ENCODE measurements at places on chromosomes 3 and 15.

GRCh38 chr15:58159827-58160386 lies 21.7 kb downstream of the AQP9 start:
- no peak for DNase-seq

GRCh38 chr3:177647341-177647740 lies 450.1 kb upstream of the TBL1XR1 start:
- DNase-seq: no peak

GRCh38 chr15:73983211-73983727 lies 8.8 kb downstream of the STOML1 start:
- peak; percentile 89 for DNase-seq

- DNase-seq: no peak
These were observed 9.3 kb downstream of the BAHD1 start for GRCh38 chr15:40450047-40450446.

DNA sequence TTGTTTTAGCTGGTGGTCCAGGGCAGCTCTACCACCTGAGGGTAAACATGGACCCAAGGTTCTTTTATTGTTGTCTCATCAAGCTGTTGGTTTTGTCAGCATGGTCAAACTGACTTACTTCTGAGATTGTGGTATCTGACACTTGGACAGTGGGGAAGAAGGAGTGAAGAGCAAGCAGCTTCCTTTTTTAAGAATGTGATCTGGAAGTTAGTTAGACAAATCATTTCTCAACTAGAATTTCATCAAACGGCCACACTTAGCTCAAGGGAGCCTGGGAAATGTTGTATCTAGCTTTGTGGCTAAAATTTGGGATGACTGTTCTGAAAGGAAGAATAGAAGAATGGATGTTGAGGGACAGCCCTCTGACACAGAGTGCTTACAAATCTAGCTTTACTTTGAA lies 215.2 kb downstream of the ZNF621 start:
- no peak for DNase-seq

- no peak for DNase-seq
These were observed 117.7 kb downstream of the DNAJB8 start for GRCh38 chr3:128348805-128349531.

- DNase-seq: no peak
These were observed 104.1 kb downstream of the TPRG1 start for GRCh38 chr3:189275852-189276251.

- DNase-seq: peak; percentile 85
These were observed 31.5 kb downstream of the ABHD2 start for GRCh38 chr15:89119489-89120478.

DNA sequence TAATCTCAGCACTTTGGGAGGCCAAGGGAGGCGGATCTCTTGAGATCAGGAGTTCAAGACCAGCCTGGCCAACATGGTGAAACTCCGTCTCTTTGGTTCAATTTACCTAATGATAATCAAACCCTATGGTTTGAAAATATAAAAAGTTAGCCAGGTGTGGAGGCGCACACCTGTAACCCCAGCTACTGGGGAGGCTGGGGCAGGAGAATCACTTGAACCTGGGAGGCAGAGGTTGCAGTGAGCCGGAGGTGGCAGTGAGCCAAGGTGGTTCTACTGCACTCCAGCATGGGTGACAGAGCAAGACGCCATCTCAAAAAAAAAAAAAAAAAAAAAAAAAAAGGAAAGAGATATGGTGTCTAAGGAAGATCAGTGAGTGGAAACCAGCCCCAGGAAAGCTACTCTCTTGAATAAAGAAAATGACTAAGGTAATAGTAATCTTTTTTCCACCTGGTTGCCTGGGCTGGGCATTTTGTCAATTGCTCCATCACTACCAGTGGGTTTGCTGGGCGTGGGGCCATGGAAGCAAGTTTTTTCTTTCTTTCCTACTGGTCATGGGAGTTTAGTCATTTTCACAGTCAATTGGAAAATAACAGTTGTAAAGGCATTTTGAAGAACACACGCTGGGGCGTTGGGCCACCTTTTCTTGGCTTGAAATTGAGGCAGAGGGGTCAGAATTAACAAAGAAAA lies 387.6 kb upstream of the RGMA start:
- no peak for DNase-seq

GRCh38 chr3:116579840-116580239 lies 129.7 kb upstream of the TUSC7 start:
- DNase-seq: peak; percentile 33

DNA sequence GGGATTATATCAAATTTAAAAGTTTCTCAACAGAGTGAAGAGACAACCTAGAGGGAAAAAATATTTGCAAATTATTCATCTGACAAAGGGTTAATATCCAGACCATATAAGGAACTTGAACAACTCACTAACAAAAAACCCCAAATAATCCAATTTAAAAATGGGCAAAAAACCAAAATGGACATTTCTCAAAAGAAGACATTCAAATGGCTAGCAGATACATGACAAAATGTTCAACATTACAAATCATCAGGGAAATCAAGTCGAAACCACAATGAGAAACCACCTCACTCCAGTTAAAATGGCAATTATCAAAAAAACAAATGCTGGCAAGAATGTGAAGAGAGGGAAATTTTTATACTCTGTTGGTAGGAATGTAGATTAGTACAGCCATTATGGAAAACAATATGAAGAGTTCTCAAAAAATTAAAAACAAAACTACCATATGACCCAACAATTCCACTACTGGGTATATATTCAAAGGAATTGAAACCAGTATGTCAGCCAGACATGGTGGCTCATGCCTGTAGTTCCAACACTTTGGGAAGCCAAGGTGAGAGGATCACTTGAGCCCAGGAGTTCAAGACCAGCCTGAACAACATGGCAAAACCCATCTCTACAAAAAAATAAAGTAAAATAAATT lies 88.5 kb downstream of the CSNK1G1 start:
- no peak for DNase-seq

- no peak for DNase-seq
These were observed 429.4 kb downstream of the SHQ1 start for GRCh38 chr3:72418856-72419255.

DNA sequence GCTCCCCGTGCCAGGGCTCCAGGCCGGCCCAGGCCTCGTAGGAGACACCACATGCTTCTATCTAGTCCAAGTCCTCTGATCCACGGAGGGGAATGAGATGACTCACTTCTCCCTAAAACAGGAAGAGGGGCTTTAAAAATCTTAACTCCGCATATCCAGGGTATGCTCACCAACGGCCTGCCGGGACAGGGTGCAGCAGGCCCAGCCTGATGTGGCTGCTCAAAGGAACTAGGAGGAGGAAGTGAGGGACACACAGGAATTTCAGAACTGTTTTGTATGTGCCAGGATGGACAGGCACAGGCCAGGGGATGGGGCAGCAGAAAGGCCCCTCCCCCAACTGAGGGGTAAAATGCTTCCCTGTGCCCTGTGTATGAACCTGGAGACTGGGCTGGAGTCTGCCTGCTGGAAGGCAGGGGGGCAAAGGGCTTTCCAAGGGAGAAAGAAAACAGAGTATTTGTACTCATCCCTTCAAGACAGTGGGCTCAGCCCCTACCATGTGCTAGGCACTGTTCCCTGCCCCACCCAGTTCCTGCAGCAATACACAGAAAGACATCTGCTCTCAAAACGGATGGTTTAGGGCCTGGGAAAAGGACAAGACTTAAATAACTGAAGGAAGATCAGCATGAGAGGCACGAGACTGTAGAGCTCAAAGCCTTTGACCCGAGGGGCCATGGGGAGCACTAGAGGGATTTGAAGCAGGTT lies 22.1 kb downstream of the CHDH start:
- no peak for DNase-seq

DNA sequence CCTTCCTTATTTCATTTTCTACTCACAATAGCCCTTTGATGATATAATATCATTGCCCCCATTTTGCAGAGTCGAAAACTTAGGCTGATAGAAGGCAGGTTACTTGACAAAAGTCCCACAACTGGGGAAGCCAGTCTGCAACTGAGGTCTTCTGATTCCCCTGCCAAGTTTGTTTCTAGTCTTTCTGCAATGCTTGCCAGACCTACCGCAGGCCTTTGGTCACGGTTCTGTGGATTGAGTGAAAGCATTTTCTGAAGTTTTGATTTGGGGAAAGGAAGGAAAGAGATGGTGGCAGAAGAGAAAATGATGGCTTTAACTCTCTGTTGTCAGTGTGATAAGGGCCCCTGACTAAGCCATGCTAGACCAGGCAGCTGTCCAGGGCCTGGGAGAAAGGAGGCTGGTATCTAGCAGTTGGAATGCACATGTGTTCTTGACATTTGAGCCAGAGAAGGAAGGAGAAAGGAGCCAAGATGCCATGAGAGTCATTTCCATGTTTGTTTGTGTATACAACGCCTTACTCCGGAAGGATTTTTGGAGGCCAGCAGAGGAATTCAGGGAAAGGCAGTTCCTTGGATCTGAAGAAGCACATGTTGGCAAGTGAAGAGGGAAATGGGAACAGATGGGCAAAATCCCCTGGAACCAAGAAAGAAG lies 29.9 kb downstream of the FAH start:
- peak; percentile 55 for DNase-seq

DNA sequence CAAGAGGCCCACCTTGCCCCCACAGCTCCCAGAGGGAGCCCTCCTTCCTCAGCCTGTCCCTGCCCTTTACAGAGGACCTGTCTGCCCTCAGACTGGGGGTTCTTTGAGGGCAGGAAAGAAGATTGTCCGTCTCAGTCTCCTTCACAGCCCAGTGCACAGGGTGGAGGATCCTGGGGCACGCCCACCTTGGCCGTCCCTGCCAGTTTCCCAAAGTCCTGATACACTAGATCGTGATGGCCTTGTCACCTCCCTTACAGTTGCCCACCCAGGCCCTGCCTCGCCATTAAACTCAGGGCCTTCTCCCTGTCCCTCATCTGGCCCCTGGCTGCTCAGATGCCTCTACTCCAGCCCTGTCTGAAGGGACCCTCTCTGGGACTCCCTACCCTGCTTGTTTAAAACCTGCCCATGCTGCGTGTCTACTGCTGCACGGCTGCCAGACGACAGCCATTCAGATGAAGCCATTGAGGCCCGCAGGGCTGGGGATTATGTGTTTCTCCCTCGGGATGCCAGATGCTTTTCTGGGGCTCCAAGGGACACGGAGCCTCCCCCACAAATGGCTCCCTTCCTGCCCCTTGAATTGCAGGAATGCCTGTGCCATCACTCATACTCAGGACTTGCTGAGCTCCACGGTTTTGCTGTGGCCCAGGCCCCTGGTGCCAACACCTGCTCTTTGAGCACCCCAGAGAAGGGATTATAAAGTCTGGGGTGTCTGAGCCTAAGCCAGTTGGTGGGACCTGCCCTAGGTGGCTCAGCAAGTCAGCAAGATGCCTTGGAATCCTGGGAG lies 27.8 kb downstream of the ACSBG1 start:
- peak; percentile 72 for DNase-seq

- no peak for DNase-seq
These were observed 15.3 kb upstream of the CACNA1D start for GRCh38 chr3:53478921-53479664.

- peak; percentile 5 for DNase-seq
These were observed 197.8 kb downstream of the TBC1D5 start for GRCh38 chr3:17544632-17545031.

- DNase-seq: no peak
These were observed 153.5 kb downstream of the FNDC3B start for GRCh38 chr3:172192830-172193415.

DNA sequence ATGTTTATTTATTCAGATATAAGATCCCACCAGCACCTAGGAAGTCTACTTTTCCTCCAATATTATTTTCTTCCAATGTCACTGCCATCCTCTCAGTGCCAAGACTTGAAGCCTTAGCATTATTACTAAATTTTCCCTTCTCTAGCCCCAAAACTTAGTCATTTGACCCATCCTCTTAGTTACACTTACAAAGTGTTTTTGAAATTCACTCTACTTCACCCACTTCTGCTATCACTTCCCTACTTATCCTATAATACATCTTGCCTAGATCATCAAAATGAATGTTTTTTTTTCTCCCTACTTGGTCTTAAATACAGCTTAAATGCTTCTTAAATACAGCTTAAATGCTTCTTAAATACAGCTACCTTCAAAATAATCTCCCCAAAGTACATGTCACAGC lies 376.6 kb downstream of the RSL24D1 start:
- DNase-seq: no peak

GRCh38 chr3:195859846-195860411 lies 48.2 kb upstream of the MUC4 start:
- DNase-seq: no peak

GRCh38 chr3:179418610-179419009 lies 32.7 kb downstream of the GNB4 start:
- DNase-seq: no peak

GRCh38 chr3:12947504-12948369 lies 106.4 kb upstream of the RPL32 start:
- DNase-seq: peak; percentile 71

GRCh38 chr15:28101983-28102441 lies 2.9 kb upstream of the OCA2 start:
- no peak for DNase-seq

DNA sequence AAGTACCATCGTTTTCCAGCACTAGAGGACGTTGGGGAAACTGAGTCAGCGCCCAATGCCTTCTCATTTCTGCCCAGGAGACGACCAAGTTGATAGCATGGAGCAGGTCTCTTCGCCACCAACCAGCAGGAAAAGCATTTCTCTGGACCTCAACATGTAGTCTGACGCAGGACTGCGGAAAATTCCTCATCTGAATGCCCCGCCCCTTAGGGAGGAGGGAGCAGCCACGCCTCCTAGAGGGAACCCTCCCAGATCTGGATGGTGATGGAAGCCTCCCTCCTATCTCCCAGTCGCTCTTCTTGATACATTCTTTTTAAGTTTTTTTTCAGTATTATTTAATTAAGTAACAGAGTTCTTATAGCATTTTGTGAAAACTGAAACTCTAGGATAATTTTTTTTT lies 17.4 kb upstream of the MINDY4B start:
- peak; percentile 7 for DNase-seq

GRCh38 chr15:71436854-71437253 lies 321.6 kb downstream of the THSD4 start:
- DNase-seq: no peak

GRCh38 chr15:94177112-94177511 lies 54.2 kb upstream of the MCTP2 start:
- peak; percentile 27 for DNase-seq

DNA sequence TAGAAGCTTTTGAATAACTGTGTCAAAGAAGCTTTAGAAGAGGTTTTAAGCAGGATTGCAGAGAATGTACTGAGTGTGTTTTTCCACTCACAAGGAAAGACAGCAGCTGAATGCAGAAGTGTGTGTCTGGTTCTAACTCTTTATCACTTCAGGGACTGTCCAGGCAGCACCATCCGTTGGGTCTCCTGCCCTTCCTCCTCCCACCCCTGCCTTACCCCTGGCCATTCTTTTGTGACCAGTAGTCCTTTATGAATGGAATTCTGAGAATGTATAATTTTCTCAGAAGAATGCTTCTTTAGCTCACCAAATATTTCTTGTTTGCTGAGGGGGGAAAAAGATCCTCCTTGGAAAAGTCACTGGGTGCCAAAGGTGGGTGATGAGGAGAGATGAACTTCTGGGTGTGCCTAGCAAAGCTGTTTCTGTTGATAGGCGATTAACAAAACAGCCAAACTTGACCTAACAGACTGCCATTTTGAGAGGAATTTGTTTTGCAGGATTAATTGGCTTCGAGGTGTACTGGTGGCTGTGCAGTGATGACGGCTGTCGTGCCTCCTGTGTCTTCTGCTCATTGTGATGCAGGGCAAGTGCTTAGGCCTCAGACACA lies 70.9 kb downstream of the IGF1R start:
- DNase-seq: peak; percentile 52
